CD4-positive, alpha-beta T cell (primary cell): ENCODE measurements at places on chromosomes 16 and 17.

DNA sequence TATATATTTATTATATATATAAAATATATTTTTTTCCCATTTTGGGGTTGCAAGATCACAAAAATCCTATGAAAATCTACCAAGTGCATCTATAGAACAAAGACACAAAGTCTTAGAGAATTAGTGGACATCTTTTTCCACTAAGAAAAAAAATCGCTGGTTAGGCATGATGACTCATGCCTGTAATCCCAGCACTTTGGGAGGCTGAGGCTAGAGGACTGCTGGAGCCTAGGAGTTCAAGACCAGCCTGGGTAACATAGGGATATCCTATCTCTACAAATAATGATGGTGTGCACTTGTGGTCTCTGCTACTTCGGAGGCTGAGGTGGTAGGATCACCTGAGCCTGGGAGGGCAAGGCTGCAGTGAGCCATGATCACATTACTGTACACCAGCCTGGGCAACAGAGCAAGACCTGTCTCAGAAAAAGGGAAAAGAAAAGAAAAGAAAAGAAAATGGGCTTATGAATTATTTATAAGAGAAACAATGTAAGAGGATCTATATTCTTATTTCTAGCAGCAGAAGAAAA is 185.1 kb upstream of the PSMD7 start:
- no peak for DNase-seq

DNA sequence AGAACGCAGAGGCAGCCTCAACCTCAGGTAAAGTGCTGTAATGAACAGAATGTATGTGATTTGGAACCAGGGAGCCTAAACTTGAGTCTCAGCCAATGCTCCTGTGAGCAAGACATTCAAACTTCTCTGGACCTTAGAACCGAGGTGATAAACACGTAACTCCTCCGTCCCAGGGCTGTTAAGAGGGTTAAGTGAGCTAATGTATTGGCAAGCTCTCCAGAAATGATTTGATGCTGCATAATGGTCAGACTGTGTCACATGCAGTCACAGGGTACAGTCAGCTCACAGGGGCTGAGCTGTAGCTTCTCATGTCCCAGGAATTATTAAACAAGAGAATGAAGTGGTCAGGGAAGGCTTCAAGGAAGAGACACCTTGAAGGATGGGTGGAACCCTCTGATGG is 10.0 kb upstream of the SLC4A1 start:
- no peak for DNase-seq

DNA sequence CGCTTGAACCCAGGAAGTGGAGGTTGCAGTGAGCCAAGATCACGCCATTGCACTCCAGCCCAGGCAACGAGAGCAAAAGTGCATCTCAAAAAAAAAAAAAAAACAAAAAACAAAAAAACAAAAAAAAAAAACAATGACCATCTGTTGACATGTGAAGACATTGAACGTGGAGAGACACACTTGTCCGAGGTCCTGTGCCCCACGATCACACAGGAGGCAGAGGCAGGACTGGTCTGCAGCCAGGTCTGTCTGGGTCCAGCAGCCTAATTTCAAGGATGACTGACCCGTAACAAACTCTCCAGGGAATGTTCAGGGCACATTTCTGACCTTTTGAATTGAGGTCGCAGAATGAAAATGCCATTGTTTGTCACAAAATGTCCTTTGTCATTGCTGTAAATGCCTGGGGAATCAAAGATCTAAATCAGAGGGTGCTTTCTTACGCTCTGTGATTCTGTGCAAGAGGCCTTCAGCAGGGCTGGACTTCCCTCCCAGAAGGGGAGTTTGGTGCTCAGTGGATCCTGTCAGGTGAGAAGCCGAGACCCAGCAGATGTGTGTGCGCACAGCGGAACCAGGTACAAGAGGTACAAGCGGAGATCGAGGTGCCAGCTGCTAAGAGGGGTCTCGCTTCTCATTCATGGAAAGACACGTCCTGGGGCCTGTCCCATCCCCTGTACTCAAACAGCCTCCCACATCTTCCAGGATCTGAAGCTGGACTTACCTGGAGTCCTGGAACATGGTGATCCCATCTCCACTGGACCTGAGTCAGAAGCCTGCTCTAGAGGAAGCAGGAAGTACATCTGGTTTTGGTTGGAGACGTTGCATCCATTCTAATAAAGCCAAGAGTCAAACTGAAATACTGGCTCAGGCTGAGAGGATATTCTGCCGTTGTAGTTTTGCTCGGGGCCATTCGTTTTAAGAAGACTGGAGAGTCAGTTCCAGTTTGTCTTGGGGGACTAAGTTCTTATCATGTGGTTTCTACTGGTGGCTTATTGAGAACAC is 95.8 kb downstream of the IRF8 start:
- DNase-seq = no peak

- DNase-seq = no peak
Measured at GRCh38 chr16:81432937-81433557, 11.6 kb upstream of the CMIP start.

DNA sequence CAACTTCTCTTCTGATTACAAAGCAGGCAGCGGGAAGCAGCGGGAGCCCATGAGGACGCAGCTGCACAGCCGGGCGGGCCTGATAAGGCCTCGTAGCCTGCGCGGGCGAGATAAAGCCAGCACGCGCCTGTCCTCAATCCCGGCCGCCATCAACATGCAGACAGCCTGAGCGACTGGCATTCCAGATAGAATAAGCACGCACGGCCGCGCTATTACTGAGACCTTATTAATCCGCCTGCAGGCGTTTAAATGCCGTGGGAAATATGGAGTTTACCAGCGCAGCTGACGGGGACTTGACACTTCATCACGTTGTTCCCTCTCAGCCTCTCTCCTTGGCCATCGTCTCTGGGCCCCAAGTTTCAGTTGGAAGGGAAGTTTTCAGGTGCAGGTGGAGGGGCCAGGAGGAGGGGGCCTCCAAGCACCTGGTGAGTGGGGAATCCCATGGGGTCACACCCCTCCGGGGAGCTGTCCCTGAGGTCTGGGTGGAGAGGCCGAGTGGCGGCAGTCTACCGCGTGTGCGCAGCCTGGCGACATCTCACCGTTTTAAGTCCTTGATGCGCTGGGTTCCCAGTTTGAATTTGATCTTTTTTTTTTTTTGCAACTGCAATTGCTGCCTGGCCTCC is 27.3 kb upstream of the CBFA2T3 start:
- no peak for DNase-seq

GRCh38 chr17:57092171-57092570 is 7.1 kb downstream of the AKAP1 start:
- no peak for DNase-seq
